ENCODE measurements at places on chromosomes 2 and 18.
A peak's percentile ranks its signal among the peaks of the same experiment; 100 is the strongest.

DNA sequence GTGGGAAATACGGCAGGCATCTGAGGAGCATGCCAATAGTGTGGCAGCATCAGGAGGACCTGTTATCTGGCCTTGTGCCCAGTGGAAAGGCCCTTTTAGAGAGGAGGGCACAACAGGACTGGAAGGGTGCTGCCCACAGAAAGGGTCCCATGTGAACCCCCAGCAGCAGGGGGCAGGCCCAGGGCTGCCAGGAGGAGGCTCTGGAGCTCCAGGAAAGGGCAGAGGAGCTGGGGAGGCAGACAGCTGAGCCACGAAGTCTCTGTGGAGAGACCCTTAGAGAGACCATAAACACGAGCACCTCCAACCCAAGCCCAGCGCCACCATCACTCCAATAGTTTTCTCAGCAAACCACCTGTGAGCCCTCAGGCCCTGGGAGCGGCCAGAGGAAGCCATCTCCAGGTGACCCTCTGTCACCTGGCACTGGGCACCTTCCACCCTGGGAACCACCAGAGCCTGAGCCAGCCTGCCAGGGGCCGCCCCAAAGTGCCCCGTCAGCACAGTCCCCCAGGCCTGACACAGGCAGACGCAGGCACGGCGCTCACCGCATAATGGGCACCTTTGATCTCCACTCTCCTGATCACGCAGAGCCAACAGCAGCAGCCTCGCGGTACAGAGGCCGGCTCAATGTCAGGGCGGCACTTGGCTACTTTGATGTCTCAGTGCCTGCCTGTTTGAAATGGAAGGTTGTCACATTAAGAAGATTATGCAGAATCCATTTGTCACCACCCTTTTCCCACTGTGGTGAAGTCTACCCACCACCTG lies 162.5 kb upstream of the RAB6C start:
- no peak for DNase-seq

DNA sequence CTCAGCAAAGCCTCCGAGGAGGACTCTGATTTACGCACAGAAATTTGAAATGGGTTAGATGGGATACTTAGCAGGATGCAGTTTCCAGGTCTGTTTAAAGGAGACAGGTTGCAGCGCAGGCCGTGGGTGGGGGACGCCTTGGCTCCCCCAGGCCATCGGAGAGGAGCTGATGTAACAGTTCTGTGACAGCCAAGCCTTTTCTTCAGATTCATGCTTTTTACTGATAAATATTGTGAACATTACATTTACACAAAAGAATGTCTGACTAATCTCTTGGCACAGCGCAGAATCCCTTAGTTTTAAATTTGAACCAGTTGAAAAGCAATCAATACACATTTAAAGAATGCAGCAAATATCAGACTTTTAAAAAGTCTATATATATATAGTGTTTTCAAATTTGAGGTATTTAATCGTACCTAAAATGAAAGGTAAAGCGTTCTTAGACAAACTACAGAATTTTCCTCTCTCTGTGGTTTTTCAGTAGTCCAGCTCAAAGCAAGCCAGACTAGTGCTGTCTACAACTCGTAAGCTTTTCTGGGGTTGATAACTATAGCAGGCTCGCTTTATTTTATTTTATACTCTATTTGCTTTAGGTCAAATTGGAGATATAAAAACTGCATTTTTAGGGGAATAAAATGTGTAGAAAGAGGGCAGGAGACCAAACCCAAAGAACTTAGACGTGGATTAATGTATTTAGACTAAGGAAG lies 221.9 kb downstream of the PIEZO2 start:
- no peak for DNase-seq

- no peak for DNase-seq
Measured at GRCh38 chr18:49788327-49788898, 24.9 kb downstream of the ACAA2 start.

GRCh38 chr18:35519148-35519899 lies 21.6 kb upstream of the INO80C start:
- no peak for DNase-seq

DNA sequence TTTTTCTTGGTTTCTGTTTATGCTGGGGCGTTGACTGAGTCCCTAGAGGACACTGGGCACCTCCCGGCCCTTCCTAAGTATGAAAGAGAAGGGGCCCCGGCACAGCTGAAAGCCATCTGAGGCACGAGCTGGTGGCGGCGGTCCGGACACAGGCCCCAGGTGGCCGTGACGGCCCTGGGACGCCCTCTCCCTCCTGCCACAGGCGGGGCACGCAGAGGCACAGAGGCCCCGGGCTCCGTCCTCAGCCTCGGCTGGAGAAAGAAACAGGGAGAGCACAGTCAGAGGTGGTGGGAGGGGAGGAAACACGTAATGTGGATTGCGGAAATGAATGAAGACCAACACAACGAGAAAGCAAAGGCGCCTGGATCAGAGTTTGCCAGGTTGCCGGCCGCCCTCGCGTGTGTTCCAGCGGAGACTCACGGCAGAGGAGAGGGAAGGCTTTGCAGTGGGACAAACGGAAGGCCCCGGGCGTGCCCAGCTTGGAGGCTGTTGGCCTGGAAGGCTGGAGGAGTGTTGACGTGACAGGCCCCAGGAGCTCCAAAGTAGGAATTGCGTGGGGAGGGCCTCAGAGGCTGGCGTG lies 119.1 kb downstream of the PTGR3 start:
- no peak for DNase-seq

- no peak for DNase-seq
Measured at GRCh38 chr18:51578406-51578980, 381.0 kb upstream of the MEX3C start.

- no peak for DNase-seq
Measured at GRCh38 chr18:68498185-68498584, 216.7 kb downstream of the TMX3 start.

GRCh38 chr2:10514273-10514672 lies 66.1 kb upstream of the ODC1 start:
- no peak for DNase-seq

GRCh38 chr2:64325477-64325851 lies 128.5 kb upstream of the LGALSL start:
- DNase-seq, result no peak

GRCh38 chr2:160353166-160353565 lies 140.4 kb downstream of the RBMS1 start:
- DNase-seq, result no peak

DNA sequence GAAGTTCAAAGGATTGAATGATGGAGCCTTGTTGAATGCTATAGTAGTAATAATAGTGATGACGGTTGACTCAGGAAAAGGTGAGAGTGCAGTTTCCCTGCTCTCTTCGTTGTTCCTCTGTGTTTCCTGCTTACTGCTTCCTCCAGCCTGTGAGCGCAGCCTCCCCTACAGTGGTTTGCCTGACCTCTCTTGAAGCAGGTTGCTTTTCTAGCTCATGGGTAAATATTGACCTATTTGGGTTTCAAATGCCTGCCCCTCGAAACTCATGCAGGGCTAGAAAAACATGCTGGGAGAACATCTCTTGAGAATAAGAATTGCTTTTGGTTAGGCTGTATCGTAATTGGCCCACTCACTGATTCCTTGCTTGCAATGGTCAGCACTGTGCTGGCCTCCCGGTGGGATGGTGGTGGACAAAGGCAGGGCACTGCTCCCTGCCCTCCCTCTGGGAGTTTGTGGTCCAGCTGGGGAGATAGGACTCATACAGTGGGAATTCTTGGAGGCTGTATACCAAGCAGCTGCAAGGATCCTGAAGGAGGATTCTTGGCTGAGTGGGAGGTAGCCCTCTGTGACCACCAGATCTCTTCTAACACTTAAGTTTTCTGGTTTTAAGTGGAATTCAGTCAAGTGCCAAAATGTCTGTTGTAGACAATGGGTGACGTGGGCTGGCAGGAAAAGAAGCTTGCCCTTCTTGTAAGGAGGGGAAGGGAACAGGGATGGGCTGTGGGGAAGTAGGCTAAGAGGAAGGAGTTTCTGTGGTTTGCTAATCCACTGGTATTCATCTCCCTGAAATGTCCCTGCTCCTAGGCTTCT lies 5.4 kb upstream of the RNF181 start:
- peak; percentile 100 for DNase-seq

Measured in brain pericyte (primary cell).